Stimulated activated CD4-positive, alpha-beta T cell treated with anti-CD3 and anti-CD28 coated beads, Interleukin-2, amount 100 ng/mL, for 24 hours (primary cell): ENCODE measurements at places on chromosomes 12 and 14.

DNA sequence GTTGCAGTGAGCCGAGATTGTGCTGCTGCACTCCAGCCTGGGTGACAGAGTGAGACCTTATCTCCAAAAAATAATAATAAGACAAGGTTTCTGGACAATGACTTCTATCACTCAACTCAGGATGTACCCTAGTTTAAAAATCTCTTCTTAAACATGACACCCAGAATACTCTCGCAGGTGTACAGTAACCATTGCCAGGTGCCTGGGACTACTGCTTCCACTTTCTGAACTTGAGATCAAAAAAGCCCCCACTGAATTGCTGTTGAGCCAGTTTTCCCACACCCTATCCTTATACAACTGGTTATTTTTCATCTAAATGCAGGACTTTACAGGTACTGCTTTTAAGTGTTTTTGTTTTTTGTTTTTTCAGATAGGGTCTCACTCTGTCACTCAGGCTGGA lies 36.3 kb downstream of the BORCS5 start:
- DNase-seq, result no peak

DNA sequence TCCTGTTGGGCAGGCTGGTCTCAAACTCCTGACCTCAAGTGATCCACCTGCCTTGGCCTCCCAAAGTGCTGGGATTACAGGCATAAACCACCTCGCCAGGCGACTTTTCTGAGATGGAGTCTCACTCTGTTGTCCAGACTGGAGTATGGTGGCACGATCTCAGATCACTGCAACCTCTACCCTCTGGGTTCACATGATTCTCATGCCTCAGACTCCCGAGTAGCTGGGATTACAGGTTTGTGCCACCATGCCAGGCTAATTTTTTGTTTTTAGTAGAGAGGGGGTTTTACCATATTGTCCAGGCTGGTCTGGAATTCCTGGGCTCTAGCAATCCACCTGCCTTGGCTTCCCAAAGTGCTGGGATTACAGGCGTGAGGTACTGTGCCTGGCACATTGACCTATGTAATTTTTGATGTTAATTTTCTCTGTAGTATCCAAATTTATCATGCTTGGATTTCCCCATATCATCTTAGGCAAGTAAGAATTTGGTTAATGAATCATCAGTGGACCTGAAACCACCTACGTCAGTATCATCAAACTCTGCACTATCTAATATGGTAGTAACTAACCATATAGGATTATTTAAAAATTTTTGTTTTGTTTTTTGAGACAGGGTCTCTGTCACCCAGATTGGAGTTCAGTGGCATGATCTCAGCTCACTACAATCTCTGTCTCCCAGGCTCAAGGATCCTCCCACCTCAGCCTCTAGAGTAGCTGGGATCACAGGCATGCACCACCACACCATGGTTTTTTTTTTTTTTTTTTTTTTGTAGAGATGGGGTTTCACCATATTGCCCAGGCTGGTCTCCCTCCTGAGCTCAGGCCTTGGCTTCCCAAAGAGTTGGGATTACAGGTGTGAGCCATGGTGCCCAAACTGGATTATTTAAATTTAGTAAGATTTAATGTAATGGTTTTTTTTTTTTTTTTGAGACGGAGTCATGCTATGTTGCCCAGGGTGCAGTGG lies 11.9 kb upstream of the ATP5F1B start:
- peak; percentile 16 for DNase-seq

- DNase-seq, result no peak
Measured at GRCh38 chr14:77856941-77857340, 57.0 kb downstream of the ADCK1 start.

DNA sequence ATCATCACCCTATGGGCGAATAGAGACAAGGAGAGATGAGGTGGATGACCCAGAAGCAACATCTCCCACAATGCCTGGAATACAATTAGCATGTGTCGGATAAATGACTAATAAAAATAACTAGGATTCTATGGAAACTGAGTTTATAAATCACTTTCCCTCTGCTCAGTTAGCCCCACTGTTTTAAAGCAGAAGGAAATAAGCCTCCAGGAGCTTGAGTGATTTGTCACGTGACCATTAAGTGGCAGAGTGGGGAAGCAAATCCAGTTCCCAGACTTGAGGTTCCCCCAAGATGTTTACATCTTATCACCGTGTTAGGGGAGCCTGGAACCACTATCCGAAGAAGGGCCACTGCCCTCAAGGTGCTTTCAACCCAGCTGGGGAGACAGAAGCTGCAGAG lies 136.5 kb upstream of the CCND2 start:
- no peak for DNase-seq

GRCh38 chr12:111444314-111444924 lies 38.7 kb downstream of the SH2B3 start:
- DNase-seq, result peak; percentile 27

DNA sequence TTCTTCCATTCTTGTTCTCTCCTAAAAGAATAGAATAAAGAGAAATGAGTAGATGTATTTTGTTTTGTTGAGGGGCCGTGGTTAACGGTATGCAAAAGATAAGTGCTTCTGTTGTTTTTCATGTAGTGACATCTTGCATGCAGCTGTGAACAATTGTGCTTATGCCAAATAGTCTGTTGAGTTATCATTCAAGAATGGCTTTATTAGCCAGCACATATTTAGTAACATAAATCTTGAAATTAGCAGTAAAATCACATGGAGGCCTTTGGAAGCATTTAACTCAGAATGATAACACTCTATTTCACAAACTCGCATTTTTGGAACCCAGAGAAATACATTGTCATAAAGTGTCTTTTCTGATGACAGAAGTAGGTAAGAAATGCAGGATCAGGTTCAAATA lies 1772.0 kb upstream of the FLRT2 start:
- no peak for DNase-seq

- no peak for DNase-seq
Measured at GRCh38 chr12:124006846-124007713, 34.1 kb downstream of the ZNF664 start.

GRCh38 chr12:99054601-99055128 lies 409.6 kb downstream of the APAF1 start:
- DNase-seq, result no peak

GRCh38 chr14:77375164-77375950 lies 1.5 kb downstream of the TMED8 start:
- no peak for DNase-seq

DNA sequence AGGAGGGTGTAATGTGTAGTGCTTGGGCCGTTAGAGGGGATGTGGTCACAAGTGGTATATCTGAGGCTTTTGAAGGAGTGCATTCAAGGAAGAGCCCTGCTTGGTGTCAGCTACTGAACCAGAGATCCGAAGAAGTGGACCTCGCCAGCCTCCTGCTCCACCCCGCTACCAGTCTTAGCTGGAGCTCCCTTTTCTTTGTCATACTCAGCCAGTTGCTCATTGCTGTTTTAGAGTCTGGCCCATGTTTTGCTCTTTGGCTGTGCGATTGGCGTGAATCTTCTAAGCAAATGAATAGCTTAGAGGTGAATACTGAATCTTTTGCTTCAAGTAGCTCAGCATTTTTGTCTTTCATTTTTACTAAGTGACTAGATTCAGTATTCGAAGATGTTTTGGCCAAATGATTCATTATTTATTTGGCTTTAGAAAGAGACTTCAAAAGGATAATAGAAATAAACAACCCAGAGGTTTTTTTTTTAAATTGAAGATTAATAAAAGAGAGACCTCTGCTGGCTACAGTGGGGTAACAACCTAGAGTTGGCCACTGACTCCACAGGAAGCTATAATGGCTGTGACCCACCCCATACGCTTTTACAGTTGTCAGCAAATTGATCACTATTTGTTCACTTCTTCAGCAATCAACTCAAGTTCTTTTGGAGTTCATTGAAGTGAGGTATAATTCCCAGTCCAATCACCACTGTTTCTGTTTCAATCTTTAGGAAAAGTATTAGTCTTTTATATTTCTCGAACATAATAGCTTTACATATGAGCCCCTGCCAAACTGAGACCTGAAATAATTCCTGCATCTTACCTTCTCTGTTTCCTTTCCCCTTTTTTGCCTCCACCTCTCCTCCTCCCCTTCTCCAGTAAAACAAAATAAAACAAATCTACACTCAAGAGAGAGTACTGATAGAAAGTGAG lies 19.9 kb downstream of the CDKN1B start:
- DNase-seq, result peak; percentile 43
